H1 (cell line): ENCODE measurements at places on chromosomes 7 and 10. TPM values are rescaled to one million over a fixed set of nuclear protein-coding genes. Genes with fewer than 3 reads are reported as not detected.

DNA sequence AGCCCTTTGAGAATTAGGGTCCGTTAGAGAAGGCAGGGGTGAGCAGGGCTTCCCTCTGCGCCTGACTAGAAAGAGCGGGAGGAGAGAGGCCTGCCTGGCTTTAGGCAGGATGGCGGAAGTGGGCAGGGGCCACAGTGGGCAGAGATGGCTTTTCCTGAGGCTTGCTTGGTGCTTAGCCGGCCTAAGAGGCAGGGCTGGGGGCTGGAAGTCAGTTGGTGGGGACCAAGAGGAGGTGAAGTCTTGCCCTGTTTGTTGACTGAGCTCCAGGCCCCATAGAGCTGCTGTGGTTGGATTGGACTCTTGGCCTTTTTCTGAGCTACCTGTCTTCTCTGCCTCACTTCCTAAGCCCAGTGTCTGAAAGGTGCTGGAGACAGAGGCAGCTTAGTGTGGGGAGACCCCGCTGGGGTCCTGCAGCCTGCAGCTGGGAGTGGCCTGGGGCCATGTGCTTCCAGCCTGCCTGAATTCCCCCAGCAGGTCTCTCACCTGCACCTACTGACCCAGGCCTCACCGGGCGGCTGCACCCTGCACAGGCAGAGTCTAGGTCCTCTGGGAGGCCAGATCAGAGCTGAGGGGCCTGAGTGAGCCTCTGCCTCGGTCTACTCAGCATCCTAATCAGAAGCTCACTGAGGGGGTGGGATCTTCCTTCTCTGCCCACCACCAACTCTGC is 4.8 kb downstream of the FAM241B start:
- no peak overlapping the region for H3K4me3 ChIP-seq
- H3K27ac ChIP-seq = no peak overlapping the region
- DNase-seq = peak; percentile 38
- H3K4me1 ChIP-seq = peaks cover 15% of the 10 kb centered on the region

DNA sequence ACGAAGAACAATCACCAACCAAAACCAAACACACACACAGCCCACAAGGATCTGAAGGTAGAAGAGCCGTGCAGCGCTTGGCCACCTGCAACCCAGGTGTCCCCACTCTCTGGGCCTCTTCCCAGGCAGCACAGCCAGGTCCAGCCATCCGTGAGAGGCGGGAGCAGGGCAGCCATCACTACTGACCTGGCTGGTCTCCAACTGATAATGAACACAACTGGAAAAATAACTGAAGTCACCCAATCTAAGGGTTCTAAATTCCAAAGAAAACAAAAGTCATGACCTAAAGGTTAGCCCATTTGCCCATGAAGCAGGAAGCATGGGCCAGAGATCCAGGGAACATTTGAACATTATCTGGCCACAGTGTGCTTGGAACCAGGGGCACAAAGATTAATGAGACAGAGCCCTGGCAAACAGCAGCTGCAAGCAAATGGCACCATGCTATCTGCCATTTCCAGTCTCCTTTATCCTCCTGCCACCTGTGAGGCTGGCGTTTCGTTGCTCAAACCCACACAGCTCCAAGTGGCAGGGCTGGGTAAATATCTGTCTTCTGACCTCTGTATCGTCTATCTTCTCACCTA is 207.9 kb downstream of the TNS3 start:
- no peak for DNase-seq
- no peaks in the 10 kb centered on the region for H3K27me3 ChIP-seq
- H3K36me3 ChIP-seq = no peaks in the 10 kb centered on the region

DNA sequence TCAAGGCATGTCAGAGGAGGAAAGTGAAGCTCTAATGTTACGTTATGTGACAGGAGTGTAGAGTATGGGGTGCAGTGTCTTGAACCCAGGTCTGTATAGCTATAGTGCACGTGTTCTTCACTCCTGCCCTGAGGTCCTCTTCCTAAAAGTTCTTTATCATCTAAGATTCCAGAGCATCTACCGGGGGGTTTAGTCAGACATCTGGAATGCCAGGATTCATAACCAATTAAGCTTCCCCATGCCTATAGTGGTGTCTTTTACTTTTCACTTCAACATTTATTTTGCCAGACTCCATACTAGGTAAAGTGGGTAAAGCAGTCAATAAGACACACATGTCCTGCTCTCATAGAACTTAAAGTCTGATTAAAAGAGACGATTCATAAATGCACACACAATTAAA is 22.4 kb downstream of the PPP1R3C start:
- no peaks in the 10 kb centered on the region for H3K27me3 ChIP-seq
- DNase-seq = peak; percentile 6
- no peaks in the 10 kb centered on the region for H3K4me1 ChIP-seq
- no peak overlapping the region for H3K4me3 ChIP-seq
- no peaks in the 10 kb centered on the region for H3K36me3 ChIP-seq

GJD4 gene
- total RNA-seq = not detected in 2 replicates

GRCh38 chr7:133060004-133060403 is 21.9 kb downstream of the CHCHD3 start:
- H3K27ac ChIP-seq = no peak overlapping the region
- no peak for DNase-seq
- H3K36me3 ChIP-seq = no peaks in the 10 kb centered on the region

VSIR gene
- not detected in 2 replicates for total RNA-seq

CDH23 gene
- total RNA-seq = 1.9 and 2.0 TPM in 2 replicates

DNA sequence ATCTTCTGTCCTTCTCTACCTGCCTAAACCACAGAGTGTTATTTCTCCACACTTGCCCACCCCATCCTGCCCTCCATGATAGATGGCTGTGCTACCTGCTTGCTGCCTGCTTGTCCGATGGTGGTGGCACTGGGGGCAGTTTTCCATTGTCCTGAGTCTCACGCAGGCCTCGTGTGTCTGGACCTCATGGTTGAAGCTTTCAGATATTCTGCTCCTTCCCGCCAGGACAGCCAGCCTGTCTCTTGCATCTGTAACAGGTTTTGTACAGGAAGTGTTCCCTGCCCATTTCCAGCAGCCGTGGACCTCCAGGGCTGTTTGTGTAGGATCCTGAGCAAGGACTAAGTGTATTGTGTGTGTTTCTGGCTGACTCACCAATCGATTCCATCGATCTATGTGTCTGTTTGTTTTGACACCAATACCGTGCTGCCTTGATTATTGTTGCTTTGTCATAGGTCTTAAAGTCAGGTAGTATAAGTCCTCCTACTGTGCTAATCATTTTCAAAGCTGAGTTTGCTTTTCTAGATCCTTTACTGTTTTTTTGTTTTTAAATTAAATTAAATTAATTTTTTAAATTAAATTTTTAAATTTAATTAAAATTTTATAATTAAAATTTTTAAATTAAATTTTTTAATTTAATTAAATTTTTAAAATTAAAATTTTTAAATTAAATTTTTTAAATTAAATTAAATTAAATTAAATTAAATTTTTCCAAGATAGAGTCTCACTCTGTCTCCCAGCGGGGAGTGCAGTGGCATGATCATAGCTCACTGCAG is 8.5 kb downstream of the IL15RA start:
- H3K27ac ChIP-seq = no peak overlapping the region
- DNase-seq = no peak
- H3K27me3 ChIP-seq = no peaks in the 10 kb centered on the region
- no peak overlapping the region for H3K4me3 ChIP-seq
- H3K36me3 ChIP-seq = no peaks in the 10 kb centered on the region

GRCh38 chr10:36888925-36889573 is 236.3 kb upstream of the ANKRD30A start:
- no peaks in the 10 kb centered on the region for H3K27me3 ChIP-seq
- DNase-seq = peak; percentile 73
- no peaks in the 10 kb centered on the region for H3K4me1 ChIP-seq
- no peaks in the 10 kb centered on the region for H3K36me3 ChIP-seq
- no peak overlapping the region for H3K4me3 ChIP-seq

DNA sequence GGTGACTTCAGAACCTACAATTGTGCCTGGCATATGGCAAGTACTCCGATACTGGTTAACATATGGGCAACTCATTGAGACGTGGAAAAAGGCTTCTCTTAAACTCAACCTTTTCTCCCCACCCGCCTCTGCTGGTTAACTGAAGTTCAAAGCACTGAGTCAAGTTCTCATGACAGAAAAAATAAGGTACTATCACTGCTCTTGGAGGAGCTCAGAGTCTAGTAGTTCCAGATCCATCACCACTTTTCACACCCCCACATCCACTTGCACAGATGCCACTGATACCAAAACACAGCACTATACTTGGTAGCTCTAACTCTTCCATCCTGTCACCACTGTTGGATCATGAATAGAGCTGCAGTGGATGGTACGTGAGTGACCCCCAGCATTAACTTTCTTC is 36.2 kb downstream of the CCDC6 start:
- no peak for DNase-seq
- no peaks in the 10 kb centered on the region for H3K27me3 ChIP-seq
- H3K4me3 ChIP-seq = no peak overlapping the region
- no peaks in the 10 kb centered on the region for H3K36me3 ChIP-seq
- H3K4me1 ChIP-seq = no peaks in the 10 kb centered on the region

GRCh38 chr10:28744069-28744768 is 66.9 kb downstream of the BAMBI start:
- H3K27me3 ChIP-seq = no peaks in the 10 kb centered on the region
- H3K27ac ChIP-seq = no peak overlapping the region
- no peak for DNase-seq
- H3K4me3 ChIP-seq = no peak overlapping the region
- no peaks in the 10 kb centered on the region for H3K4me1 ChIP-seq

GRCh38 chr10:69726850-69727249 is 74.9 kb upstream of the COL13A1 start:
- no peaks in the 10 kb centered on the region for H3K36me3 ChIP-seq
- no peak overlapping the region for H3K4me3 ChIP-seq
- H3K27ac ChIP-seq = no peak overlapping the region
- no peaks in the 10 kb centered on the region for H3K4me1 ChIP-seq
- H3K27me3 ChIP-seq = no peaks in the 10 kb centered on the region
- no peak for DNase-seq

DNA sequence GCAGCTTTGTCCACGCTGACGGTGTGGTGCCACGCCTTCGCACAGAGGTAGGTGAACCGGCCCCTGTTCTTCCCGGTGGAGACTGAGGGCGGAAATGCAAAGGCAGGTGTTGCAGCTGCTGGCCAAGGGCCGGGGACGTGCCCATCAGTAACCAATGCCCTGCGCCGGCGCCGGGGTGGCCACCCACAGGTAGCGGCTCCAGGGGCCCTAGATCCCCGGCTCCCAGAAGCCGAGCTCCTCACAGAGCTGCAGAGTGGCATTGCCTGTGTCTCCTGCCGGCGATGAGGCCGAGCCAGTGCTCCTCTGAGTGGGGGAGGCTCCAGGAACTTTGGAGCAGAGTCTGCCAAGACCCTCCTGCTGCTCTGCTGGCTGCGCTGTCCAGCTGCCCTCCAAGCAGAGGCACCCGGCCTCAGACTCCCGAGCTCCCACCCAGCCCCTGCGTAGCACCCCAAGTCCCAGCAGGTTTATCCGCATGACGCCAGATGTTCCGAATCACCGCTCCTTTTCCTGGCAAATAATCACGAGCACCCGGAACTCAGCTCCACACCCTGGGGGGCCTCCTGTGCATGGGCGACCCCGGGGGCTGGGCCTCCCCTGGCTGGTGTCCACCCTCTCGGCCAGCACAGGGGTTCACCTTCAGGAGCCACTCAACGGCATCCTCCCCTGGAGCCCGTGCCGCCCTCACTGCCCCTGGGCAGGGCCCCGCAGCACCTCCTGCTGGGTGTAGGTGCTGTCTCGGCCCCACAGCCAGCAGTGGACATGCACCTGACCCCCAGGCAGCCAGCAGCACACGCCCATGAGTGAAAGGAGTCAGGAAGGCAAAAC is 22.1 kb downstream of the CFAP46 start:
- no peaks in the 10 kb centered on the region for H3K27me3 ChIP-seq
- no peak overlapping the region for H3K4me3 ChIP-seq
- H3K4me1 ChIP-seq = no peaks in the 10 kb centered on the region
- no peak for DNase-seq
- H3K36me3 ChIP-seq = no peaks in the 10 kb centered on the region
- H3K27ac ChIP-seq = no peak overlapping the region

- no peak within 1 kb of the TSS for H3K27ac ChIP-seq
- H3K4me1 ChIP-seq = peaks cover 14% of the 10 kb centered on the region
- H3K4me3 ChIP-seq = no peak within 1 kb of the TSS
Measured at GRCh38 chr10:99532687-99533495, at the start of gene NKX2-3. Gene NKX2-3 (plus strand): TSS chr10:99532942. CDS start chr10:99533132, 190 bp downstream.

DNA sequence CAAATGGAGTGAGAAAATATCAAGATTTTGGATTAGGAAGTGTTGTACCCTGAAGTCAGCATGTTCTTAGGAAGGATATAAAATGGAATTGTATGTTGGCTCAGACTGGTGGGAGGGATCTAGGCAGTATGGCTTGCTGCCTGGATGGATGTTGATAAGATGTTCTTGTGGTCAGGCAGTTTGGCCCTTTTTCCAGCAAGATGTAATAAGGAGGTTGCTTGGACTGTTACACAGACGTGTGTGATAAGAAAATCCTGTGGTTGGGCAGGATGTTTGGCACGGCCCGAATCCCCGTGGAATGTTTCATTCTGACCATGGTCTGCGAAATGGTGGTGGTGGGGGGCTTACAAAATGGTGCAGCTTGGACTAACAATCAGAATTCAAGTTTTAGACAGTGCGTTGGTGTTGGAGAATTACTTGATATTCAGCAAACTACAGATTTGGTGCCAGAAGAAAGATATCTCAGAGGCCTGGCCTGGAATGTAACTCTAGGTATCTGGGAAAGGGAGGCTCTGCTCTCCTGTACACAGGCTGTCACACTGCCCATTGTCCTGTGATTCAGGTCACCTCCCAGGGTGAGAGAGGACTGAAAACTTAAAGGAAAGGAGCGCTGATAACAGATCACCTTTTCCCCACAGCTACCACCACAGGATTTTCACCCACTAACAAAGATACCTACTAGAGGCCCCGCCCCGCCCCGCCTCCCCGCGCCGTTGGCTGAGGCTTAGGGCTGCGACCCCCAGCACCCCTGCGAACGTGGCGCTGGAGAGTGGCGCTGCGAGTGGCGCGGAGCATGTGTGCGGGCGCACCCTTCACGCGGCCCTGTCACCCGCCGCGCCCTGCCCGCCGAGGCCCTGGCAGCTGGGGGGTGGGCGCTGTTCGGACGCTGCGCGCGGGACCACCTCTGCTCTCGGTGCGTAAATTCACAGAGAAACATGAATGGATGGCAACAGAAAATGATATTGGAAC is 19.3 kb upstream of the ZNF680 start:
- DNase-seq = no peak
- H3K36me3 ChIP-seq = peaks cover 4% of the 10 kb centered on the region; the same call in 1 of the 2 replicates
- H3K4me3 ChIP-seq = no peak overlapping the region
- no peak overlapping the region for H3K27ac ChIP-seq
- no peaks in the 10 kb centered on the region for H3K27me3 ChIP-seq

- no peak for DNase-seq
- H3K36me3 ChIP-seq = no peaks in the 10 kb centered on the region
- H3K27me3 ChIP-seq = no peaks in the 10 kb centered on the region
- no peak overlapping the region for H3K27ac ChIP-seq
Measured at GRCh38 chr7:85600395-85600794, 413.5 kb upstream of the SEMA3D start.
